Activated CD4-positive, CD25-positive, alpha-beta regulatory T cell treated with anti-CD3 and anti-CD28 coated beads, Interleukin-2, amount 50 U/mL, for 24 hours (primary cell): ENCODE measurements at places on chromosomes 7 and 10.
A peak's percentile ranks its signal among the peaks of the same experiment; 100 is the strongest.

- ATAC-seq: peak; percentile 69
Observed at GRCh38 chr10:84537447-84537931, 209.1 kb downstream of the CCSER2 start.

- ATAC-seq: no peak
Observed at GRCh38 chr10:52313933-52314821, at the start of gene DKK1. Gene DKK1, plus strand, starts transcription at chr10:52314281. Its CDS starts 154 bp downstream, at chr10:52314435.

DNA sequence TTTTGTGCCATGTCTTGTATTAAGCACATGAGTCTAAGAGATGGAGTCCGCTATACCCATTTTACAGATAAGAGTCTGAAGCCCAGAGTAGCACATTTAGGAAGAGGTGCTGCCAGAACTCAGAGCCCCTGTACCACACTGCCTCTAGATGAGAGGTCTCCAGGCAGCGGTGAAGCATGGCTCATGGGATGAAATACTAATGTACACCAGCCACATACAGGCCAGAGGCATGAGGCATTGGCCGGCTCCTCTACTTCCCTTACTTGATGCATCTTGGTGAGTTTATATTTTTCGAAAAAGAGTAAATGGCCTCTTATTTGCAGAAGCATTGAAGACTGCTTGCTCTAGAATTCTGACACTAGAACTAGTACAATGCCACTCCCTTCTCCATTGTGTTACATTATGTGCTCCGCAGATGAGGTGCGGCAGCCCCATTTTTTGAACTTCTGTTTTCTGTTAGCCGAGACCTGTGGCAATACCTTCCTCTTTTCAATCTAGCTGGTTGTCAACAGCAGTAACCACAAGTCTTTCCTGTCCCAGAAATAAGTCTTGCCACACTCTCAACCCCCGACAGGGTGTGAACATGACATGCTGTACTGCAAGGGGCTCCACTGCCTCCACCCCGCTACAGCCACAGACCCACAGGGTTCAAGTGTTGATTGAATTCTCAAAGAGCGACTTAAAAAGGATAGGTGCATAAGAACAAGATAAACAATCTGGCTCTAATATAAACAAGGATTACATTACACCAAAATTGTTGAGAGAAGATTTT is 145.3 kb downstream of the CELF2 start:
- peak; percentile 49 for ATAC-seq

DNA sequence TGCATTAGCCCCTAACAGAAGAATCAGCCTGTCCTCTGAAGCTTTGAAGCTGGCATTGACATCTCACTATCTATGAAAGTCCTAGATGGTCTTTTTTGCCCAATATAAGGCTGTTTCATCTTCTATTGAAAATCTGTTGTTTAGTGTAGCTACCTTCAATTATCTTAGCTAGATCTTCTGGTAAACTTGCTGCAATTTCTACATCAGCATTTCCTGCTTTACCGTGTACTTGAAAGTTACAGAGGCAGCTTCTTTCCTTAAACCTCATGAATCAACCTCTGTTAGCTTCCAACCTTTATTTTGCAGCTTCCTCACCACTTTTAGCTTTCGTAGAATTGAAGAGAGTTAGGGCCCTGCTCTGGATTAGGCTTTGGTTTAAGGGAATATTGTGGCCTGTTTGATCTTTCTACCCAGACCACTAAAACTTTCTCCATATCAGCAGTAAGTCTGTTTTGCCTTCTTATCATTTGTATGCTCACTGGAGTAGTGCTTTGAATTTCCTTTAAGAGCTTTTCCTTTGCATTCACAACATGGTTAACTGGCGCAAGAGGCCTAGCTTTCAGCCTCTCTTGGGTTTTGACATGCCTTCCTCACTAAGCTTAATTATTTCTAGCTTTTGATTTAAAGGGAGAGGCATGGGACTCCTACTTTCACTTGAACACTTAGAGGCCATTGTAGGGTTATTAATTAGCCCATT is 32.5 kb downstream of the ARID5B start:
- ATAC-seq: no peak

DNA sequence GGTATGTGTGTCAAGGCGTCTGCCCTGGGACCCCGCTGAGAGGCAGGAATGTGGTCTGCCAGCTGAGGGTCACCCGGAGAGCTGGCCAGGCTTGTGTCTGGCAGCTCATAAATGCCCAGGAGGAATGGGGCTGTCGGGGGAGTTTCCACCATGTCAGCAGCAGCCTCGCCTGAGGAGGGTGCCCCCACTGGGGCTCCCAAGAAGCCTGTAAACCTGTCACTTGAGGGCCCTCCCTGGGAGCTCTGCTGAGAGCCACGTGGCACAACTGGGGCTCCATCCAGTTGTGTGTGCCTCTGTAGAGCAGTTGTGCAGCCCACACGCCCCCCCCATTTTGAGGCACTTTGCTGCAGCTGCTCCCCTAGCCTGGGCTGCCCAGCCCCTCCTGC is 70.6 kb downstream of the NEURL1 start:
- no peak for ATAC-seq

GRCh38 chr10:67779465-67780203 is 58.4 kb downstream of the DNAJC12 start:
- peak; percentile 75 for ATAC-seq

- no peak for ATAC-seq
Observed at GRCh38 chr7:135156290-135156689, 8.4 kb downstream of the TMEM140 start.

DNA sequence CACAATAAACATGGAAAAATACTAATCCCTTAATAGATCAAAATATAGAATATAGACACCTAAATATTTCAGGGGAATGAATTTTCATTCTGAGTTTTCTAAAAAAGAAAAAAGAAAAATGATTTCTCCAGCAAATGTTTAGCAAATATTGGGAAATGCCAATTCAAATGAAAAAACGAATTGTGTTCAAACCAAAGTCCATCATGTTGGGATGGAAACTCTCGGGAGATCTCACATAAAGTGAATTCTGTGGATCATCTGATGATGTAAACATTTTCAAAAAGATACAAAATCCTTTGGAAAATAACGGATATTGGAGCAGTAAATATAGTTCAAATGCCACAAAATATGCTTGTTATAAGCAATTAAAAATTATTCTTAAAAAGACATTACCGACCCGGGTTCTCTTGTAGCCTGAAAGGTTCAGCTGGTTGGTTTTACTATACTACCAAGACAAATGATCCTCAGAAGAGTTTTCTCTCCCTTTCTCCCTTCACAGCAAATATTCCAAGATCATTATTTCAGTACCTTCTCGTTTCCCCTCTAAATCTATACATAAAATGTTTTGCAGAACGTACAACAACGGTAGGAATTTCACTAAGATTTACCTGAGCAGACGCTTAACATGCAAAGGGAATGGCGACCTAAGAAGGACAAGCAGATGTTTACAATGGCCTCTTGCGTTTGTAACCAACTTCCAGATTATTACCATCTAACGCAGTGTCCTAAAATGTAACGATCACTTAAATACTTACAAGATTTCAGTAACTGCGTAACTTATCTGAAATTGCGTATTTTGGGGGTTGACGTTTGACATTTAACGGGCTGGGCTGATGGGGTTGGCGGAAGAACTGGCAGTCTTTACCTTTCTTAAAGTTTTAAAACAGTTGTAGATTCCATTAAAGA is 2.5 kb downstream of the HOXA13 start:
- ATAC-seq: no peak

DNA sequence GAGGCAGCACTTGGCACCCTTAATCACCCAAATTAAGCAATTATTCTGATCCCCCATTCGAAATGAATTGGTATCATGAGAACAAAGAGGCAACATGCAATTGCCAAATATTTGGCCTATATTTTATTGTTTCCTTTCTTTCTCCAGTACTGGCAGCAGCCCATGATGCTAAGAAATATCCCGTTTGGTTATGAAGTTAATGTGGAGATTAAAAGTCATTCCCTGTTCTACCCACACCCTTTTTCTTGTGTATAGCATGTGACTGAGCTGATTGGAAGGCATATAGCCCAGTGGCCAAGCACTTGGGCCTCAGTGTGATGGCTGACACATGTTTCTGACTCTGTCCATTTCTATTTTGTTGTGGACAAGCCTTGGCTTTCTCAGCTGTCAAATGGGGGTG is 692.3 kb upstream of the GALNT17 start:
- no peak for ATAC-seq

- ATAC-seq: no peak
Observed at GRCh38 chr7:83060218-83060617, 102.5 kb downstream of the PCLO start.

DNA sequence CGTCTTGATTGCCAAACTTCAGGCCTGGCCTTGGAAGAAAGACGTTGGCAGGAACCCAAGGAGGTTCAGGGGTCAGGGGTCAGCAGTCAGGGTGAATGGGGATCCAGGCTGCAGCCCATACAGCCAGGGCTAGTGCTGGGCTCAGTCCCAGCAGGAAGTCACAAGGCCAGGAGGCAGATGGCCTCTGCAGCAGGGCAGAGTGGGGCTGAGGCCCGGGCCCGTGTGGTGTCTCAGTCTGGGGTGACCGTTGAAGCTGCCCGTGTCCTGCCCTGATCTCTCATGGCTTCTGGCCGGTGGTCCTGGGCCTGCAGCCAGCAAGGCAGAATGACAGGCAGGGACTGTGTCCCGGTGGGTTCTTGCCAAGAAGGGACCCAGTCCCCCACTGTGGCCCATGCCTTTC is 26.6 kb upstream of the PURB start:
- ATAC-seq: no peak

DNA sequence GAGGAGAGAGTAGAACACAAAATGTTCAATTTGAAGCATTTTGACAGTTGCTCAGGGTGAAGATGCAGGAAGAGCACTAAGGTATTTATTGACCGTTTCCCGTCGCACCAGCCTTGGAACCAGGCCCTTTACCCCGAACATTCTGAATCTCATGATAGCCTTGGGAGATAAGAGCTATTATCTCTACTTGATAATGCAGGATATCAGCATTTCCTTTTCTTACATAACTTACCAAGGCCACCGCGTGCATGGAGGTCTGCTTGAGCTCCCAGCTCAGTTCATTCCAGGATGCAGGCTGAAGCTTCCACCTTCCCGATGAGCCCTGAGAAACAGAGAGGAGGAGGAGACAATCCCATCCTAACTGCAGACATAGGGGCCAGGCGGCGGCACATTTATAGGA is 324.2 kb upstream of the COBL start:
- ATAC-seq: no peak

GRCh38 chr7:32093415-32094408 is 23.5 kb upstream of the PDE1C start:
- ATAC-seq: no peak

DNA sequence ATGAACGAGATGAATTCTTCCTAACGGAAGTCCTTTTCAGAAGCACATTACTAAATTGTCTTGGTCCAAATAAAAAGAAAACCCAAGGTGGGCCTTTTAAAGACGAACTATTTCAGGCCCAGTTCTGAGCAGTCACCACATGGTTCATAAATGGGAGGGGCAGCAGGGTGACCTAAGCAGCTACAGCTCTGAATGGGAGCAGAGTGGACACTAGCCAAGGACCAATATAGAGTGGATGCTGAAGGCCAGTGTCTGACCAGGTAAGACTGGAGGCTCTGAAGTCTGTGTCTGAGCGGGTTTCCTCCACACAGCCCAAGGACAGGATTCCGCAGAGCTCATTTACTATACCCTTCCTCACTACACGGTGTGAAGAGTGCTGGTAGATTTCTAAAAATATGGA is 159.1 kb downstream of the TMEM26 start:
- ATAC-seq: no peak

GRCh38 chr10:98097175-98097574 is 37.3 kb upstream of the R3HCC1L start:
- no peak for ATAC-seq

- ATAC-seq: no peak
Observed at GRCh38 chr7:5043661-5044060, 2.0 kb upstream of the RBAK start.

- no peak for ATAC-seq
Observed at GRCh38 chr10:125057158-125058001, 103.0 kb downstream of the CTBP2 start.

GRCh38 chr10:124035928-124036558 is 57.4 kb downstream of the CHST15 start:
- ATAC-seq: peak; percentile 74

DNA sequence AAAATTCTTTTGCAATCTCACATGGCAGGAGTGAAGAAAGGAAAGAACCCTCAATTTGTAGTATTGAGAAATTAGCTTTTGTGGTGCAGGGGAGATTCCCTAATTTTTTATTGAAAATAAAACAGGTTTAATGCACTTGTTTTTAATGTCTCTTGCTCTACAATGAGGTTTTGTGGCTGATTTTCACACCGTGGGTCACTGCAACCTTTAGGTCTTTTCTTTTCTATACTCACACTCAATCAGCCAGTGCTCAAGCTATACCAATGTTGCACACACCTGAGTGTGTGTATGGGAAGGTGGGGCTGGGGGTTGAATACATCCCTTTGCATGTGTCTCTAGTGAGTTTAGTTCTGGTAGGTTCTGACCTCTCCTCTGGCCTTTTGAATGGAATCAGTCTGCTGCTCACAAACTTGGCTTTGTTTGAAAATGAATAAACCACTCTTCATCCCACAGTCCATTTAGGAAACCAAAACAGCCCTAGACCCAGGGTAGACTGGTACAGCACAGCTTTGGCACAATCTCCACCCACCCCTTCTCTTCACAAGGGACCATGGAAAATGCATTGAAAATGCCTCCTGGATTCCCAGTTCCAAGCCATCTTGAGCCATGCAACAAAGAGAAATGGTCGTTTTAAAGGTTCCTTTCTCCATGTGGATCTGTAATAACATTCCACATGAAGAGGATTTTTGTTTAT is 411.5 kb downstream of the SFMBT2 start:
- no peak for ATAC-seq

DNA sequence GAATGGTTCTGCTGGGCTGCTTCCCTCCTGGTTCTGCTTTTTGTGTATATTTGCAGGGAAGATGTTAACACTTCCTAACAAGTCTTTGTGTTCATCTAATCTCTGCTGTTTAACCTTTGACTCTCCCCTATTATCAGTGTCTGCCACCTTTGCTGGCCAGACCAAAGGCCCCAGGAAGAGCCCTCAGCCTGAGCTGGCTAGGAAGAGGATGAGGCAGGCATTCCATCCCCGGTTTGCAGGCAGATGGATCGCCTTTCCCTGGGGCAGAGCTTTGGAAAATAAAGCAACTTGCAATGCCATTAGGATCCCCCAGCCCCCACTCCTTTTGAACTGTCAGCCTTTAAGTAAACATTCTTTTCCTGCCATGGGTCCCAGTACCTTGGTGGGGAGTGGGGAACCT is 19.0 kb downstream of the DPCD start:
- no peak for ATAC-seq

- ATAC-seq: no peak
Observed at GRCh38 chr10:77717336-77717735, 79.7 kb upstream of the KCNMA1 start.

- ATAC-seq: no peak
Observed at GRCh38 chr10:11538834-11539190, 72.6 kb downstream of the USP6NL start.

- peak; percentile 12 for ATAC-seq
Observed at GRCh38 chr10:48469516-48470020, 135.3 kb downstream of the ARHGAP22 start.

DNA sequence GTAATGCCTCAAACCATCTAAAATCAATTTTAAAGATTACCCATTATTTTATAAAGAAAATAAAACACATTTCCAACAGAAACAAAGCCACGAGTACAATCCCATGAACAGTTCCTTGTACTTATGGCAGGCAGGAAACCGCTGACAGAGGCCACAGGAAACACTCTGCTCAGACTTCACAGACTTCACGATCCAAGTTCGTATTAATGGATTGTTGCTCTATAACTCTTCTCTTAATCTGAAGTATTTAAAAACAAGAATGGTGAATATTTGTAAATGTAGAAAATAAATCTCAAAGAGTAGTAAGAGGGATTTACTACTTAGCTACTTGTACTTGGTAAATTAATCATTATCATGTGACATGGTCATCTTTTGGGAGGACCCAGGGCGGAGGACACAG is 78.3 kb downstream of the SNX10 start:
- ATAC-seq: no peak

- ATAC-seq: no peak
Observed at GRCh38 chr10:34339816-34340553, 475.1 kb downstream of the PARD3 start.
